ENCODE measurements at places on chromosomes 1 and 21.

DNA sequence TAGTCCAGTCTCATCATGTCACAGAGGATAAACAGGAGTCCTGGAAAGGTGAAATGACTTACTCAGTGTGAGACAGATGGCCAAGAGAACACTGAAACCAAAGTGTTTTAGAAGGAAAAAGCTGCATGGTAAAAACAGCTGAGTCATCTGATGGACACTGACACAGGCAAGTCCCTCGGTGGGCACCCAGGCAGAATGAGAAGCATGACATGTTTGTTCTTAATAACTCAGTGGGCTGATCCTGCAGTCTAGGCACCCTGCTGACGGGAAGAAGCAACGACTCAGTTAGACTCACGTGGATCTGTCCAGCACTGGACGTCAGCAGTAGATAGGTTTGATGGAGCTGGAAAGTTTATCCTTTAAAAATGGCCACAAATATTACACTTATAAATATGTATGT, 116.9 kb downstream of the RGS7 start:
- DNase-seq, result no peak

DNA sequence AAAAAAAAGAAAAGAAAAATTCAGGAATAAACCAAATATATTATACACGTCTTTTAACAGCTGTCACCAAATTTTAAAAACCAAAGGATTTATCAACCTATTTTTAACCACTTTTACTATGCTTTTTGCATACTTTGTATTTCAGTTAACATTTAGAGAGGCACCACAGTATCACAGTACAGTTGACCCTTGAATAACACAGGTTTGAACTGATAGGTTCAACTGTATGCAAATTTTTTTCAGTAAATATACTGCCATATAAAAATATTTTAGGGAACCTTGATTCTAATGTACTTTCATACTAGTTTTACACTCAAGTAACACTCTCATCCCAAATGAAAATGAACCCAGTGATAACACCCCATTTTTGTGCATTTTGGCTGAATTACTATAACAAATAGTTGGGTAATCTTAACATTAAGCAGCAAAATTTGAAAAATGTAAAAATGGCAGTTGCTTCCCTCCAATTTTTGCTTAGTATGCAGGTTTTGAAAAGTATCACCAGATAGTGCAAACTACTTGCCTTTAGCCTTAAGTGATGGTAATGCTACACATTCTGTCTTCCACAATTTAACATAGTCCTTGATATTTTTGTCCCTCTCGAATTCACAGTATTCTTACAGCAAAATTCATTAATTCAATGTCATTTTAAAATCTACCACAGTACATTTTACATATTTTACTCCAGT, 10.8 kb upstream of the ADCY10 start:
- DNase-seq, result no peak

GRCh38 chr1:201639826-201640225, 100.9 kb downstream of the NAV1 start:
- DNase-seq, result no peak

GRCh38 chr1:224205438-224205840, 22.4 kb downstream of the DEGS1 start:
- DNase-seq, result no peak

DNA sequence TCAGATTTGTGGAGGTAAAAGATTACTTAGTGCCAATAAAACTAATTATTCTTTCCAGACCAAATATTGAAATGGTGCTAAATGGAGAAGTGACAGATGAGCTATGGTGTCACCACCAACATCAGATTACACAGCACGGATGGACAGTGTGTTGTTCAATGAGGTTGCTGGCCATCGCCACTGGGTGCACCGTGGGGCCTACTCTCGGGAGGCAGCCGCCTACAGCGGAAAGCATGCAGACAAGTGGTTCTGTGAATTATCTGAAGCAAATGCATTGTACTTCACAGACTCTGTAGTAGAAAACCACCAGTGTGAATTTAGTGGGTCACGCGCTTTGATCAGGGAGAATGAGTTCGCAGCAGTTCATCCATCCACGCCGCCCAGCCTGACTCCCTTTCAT, 42.3 kb downstream of the GNG4 start:
- no peak for DNase-seq
